ENCODE measurements at places on chromosomes 7 and 10.

GRCh38 chr7:4911111-4911828 is 27.8 kb upstream of the RADIL start:
- no peak for DNase-seq

DNA sequence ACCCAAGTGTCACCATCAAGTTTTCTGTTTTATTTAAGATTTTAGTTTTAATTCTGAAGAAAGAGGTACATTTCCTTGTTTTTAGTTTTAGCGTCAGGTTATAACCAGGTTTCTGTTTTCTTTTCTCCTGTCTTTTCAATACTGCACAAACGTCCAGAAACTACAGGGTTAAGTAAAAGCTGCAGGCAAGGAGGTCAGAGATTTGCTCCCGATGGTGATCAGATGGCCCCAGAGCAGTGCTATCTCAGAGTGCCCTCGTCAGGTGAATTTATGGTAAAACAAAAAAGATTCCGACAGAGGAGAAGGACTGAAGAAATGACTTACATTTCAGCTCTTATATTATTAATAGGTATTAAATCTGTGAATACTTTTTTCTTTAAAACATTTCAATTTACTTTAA is 128.2 kb downstream of the STRA8 start:
- no peak for DNase-seq

DNA sequence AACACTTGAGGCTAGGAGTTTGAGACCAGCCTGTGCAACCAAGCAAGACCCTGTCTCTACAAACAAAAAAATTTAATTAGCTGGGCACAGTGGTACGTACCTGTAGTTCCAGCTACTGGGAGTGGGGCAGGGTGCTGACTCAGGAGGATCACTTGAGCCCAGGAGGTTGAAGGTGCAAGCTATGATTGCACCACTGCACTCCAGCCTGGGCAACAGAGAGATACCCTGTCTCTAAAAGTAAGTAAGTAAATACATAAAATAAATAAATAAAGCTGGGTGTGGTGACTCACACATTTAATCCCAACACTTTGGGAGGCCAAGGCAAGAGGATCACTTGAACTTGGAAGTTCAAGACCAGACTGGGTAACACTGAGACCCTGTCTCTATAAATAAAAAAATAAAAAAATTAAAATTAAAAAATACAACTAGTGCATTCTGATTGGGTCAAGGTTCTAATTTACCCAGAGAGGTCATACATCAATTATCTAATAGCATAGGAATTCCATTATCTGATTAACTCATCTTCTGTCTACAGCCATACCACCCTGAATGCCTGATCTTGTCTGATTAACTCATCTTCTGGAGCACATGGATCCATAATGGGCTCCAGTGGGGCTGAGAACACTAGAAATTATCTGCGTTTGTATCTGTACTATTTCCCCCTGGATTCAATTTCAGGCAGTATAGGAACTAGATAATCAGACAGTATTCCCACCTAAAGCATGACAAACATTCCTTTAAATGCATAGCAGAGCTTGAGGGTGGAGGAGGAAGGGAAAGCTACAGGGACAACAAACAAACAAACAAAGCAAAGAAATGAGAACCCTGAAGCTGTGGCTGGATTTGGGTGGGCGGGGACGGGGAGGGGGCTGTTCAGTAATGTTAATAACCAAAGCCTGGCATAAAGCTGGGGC is 21.0 kb upstream of the HILPDA start:
- DNase-seq: no peak

GRCh38 chr7:138564365-138564764 is 104.3 kb downstream of the TRIM24 start:
- no peak for DNase-seq

DNA sequence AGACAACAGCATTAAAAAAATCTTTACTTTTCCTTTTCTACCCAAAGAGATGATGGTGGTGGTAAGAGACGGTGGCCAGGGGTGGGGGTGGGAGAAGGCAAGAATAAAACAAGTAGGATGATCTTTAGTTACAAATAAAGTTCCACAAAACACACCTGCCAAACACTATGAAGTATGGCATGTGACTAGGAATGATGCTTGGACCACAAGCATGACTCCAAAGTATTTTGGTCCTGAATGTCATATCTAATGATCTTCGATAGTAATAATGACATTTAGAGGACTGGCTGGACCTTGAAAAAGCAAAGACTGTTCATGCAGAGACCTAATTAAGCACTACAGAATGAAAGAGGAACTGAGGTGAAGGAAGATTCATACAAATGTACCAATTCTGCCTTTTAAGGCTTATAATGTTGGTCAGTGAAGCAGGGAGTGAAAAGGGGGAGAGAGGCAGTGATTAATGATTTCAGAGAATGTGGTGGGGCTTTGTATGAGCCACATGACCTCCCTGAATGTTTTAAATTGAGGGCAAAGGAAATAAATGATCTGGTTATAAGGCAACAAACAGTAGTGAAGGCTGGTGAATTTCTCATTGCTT is 29.6 kb upstream of the DKK1 start:
- no peak for DNase-seq

DNA sequence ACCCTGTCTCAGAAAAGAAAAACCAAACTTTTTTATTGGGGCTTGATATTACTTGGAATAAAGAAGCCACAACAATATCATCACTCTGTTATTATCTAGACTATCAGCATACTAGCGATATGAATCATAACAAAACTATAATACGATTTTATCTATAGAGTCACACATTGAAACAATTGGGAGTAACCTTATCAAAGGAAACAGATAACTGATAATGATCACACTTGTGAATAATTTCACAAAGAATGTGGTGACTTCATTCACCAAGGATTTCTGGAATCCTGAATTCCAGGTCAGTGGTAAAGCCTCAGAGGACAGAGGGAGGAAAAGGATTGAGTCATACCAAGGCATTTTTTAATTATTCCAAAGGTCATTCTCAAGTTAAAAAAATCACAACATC is 32.1 kb upstream of the NMT2 start:
- no peak for DNase-seq

GRCh38 chr10:78028438-78029268 is 662 bp downstream of the POLR3A start:
- DNase-seq: no peak

DNA sequence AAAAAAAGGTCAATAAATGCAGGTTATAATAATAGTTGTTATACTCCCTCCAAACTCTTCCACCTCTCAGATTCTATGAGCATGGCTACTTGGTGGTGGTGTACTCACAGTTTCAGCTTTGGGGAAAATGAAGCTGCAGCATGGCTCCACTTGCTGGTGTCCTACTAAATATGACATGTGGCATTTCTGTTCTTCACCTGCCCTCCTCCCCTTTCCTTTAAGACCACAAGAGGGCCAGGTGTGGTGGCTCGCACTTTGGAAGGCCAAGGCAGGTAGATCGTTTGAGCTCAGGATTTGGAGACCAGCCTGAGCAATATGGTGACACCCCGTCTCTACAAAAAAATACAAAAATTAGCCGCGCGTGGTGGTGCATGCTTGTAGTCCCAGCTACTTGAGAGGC is 101.1 kb downstream of the SLC37A3 start:
- no peak for DNase-seq

- no peak for DNase-seq
Observed at GRCh38 chr7:83190659-83191389, 28.1 kb upstream of the PCLO start.

GRCh38 chr7:123975084-123975483 is 50.0 kb downstream of the SPAM1 start:
- DNase-seq: no peak

DNA sequence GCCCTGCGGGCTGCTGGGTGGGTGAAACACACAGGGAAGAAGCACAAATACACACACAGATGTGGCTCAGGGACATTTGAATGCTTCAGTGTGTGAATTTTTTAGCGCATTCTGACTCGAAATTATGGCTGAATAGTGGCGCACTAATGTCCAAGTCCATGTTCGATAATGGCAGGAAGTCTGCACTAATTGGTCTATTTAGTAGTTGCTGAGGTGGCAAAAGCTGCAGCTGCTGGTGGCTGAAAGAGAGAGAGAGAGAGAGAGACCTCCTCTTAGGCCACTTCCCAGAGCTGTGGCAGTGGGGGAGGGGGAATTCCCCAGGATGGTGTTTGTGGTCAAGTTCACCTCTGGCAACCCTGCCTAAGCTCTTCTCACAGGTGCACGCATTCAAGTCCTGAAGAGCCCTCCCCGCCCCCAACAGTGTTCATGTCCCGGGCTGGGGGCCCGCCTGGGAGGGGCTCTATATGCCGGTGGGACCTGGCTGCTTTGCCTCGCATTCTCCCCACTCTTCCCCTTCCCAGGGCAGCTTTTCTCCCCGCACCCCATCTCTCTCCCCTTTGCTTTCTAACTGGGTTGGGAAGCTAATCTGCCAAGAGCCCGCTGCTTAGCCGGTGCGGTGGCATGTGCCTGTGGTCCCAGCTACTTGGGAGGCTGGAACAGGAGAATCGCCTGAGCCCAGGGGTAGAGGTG is 6.0 kb upstream of the MNX1 start:
- DNase-seq: peak; percentile 16

DNA sequence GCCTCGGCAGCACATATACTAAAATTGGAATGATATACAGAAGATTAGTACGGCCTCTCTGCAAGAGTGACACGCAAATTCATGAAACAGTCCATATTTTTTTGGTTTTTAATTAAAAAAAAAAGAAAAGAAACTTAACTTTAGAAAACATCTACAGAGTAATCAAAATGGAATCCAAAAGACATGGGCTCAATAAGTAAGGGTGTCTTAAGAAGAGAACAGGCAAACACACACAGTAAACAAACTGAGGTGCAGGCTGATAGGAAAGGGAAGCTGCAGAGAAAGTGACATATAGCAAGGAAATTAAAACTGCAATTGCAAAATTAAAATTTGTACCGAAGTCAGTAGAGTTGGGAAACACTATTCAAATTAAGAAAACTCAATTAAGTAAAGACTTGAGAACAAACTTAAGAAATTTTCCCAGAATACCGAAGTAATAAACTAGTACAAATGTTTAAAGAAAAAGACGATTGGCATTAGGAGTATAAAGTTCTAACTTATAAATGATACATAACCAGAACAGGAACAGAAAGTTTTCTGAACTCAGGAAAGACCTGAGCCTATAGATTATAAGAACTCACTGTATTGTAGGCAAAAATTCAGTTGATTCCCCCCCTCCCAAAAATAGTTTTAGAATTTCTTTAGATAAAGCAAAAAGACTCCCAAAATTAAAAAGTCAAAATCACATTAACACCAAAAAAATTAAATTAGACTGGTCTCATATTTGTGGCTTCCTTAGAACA is 16.3 kb downstream of the MTPN start:
- no peak for DNase-seq

GRCh38 chr7:37084303-37084702 is 360.0 kb upstream of the AOAH start:
- DNase-seq: no peak

DNA sequence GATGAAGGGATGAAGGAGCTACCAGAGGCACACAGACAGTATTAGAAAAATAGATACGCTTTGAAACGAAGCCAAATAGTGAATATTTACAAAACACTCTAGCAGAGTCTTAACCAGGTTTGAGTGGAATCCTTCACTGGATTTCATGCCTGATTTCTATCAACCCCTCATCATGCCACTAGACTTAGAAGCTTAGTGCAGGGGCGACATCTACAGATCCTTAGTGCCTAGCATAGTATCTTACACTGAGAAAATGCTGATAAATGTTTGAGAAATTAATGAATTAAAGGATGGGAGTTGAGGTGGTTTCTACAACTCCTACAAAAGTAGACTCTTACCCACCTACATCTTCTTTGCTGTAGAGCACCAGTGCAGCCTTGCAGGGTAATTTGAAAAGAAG is 54.7 kb upstream of the CCNJ start:
- DNase-seq: no peak

DNA sequence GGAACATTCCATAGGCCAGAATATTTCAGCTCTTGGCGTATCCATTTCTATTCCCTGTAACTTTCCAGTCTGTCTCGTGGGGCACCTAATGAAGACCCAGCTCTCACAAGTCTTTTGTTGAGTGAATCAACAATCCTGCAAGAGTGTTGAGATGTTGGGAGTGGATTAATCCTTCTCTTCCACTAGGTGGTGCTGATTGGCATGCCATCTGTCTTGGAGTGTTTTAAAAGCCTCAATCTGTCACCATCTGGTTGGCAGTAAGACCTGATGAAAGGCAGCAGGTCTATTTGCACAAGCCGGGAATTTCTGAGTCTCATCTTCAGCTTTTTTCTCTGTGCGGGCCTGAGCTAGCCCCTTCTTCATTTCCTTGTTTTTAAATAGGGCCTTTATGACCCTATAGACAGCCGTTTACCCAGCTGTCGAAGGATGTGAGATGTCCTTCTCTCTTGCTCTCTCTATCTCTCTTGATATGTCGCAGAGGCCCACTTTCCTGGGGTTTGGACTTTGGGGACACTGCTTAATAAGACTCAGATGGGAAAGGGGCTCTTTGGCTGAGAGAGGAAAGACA is 180.5 kb downstream of the ZNF365 start:
- no peak for DNase-seq

DNA sequence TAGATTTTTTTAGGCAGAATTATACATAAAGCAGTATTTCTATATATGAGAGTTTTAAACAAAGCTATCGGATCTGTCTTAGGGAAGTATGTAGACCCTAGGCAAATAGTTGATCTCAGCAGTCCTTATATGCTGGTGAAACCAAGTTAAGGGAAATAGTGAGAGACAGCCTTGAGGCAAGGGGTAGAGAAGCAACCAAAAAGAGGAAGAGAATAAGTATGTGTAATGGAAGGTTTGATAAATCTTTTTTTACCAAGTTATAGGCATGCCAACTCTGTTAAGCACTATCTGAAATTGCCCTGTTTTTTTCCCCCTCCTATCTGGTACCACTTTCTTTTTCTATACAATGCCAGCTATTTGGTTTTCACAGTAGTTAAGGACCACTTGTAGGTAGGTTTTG is 19.9 kb downstream of the SPAG6 start:
- no peak for DNase-seq

- DNase-seq: no peak
Observed at GRCh38 chr7:108839076-108839475, 269.4 kb downstream of the DNAJB9 start.

DNA sequence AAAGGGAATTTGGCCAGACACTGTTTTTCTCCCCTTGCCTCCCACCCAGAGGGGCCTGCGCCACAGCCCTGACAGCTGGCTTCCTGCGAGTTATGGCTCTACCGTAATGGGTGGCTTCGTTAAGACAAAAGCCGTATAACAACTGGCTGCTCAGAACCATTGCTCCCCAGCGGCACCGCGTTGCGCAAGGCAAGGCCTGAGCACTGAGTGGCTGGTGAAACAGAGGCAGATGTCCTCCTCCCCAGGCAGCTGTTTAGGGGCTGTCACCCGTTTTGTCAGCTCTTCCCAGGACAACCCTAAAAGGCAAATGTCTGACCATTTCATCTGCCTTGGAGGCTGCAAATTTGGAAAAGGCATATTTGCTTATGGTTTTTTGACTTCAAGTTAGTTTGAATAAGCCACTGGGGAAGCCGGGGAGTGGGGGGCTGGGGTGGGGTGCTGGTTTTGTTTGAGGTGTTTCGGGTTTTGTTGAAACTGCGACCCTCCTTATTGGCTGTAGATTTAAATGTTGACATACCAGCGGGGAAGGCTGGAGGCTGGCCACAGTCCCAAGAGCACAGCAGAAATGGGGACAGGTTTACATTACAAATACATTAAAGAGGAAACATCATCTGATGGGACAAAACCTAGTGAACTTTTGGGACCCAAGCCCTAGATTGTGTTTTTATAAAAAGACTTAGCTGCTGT is 681 bp upstream of the SPOCK2 start:
- DNase-seq: no peak

GRCh38 chr7:12583176-12583575 is 12.7 kb downstream of the SCIN start:
- DNase-seq: no peak

Data from mesenteric fat pad (tissue), 1 donor.